Activated CD4-positive, alpha-beta memory T cell treated with anti-CD3 and anti-CD28 coated beads for 36 hours (primary cell): ENCODE measurements at places on chromosomes 5 and 9.

- H3K4me3 ChIP-seq: no peak overlapping the region
- peak; percentile 72 for DNase-seq
- no peaks in the 10 kb centered on the region for H3K27me3 ChIP-seq
- peaks cover 15% of the 10 kb centered on the region for H3K36me3 ChIP-seq
- peak overlapping the region; percentile 51 for H3K27ac ChIP-seq
These were observed 29.8 kb downstream of the UGCG start for GRCh38 chr9:111926421-111926875.

DNA sequence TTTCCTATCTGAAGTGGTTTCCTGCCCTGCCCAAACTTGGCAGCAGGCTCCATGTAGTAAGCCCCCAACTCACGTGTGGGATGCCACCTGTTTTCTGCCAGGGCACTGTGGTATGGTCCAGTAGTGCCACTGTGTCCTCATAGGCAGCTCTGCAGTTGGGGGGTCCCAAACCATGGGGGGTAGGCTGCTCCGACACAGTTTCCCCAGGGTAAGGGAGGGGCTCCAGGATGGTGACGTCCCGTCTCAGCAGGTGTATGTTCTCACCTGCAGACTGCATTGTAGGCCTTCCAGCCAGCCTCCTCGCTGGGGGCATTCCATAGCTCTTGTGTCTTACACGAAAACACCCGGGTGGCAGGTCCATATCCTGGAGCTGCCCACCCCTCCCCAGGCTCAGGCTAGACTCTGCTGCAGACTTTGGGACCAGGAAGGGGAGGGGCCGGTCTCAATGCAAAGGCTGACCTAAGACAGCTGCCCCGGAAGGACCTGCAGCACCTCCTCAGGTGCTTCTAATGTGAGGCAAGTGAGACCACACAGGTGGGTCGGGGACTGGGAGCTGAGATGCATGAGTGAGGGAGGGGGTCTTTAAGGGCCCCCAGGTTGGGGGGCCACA, 330.5 kb upstream of the IRX4 start:
- H3K27ac ChIP-seq: no peak overlapping the region
- no peak for DNase-seq
- no peak overlapping the region for H3K4me3 ChIP-seq

- H3K4me1 ChIP-seq: peaks cover 4% of the 10 kb centered on the region
- H3K27ac ChIP-seq: no peak overlapping the region
- no peak overlapping the region for H3K4me3 ChIP-seq
- H3K36me3 ChIP-seq: no peaks in the 10 kb centered on the region
These were observed 92.1 kb upstream of the FSTL4 start for GRCh38 chr5:133704411-133704810.

- H3K27me3 ChIP-seq: no peaks in the 10 kb centered on the region
- peaks cover 4% of the 10 kb centered on the region for H3K36me3 ChIP-seq
- DNase-seq: no peak
- H3K4me1 ChIP-seq: peaks cover 48% of the 10 kb centered on the region
- H3K4me3 ChIP-seq: no peak overlapping the region
These were observed 286.7 kb downstream of the NR3C1 start for GRCh38 chr5:143116814-143117213.

- H3K4me3 ChIP-seq: no peak overlapping the region
- no peaks in the 10 kb centered on the region for H3K36me3 ChIP-seq
- H3K27me3 ChIP-seq: no peaks in the 10 kb centered on the region
- DNase-seq: no peak
- H3K27ac ChIP-seq: no peak overlapping the region
These were observed 455.2 kb downstream of the DTWD2 start for GRCh38 chr5:118533156-118533555.

DNA sequence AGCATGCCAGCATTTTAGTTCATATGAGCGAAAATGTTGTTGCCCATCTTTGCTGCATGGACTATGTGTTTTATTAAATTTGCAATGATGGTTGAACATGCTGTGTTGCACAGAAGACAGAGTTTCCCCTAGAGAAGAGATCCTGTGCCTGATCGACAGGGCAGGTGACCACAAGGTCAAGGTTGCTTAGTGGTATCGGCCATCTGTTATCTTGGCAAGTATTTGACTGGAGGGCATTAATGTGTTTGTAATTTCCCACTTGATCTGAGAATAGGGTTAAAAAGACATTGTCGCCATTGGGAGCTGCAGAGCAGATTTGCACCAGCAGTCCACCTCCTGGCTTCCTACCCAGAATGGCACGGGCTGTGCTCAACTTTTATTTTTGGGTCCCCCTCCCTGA, 1523.6 kb upstream of the WWC1 start:
- no peak overlapping the region for H3K4me3 ChIP-seq
- DNase-seq: no peak
- no peaks in the 10 kb centered on the region for H3K4me1 ChIP-seq
- no peaks in the 10 kb centered on the region for H3K27me3 ChIP-seq
- H3K36me3 ChIP-seq: no peaks in the 10 kb centered on the region
